ENCODE measurements at places on chromosomes 4 and X. TPM values are rescaled to one million over a fixed set of nuclear protein-coding genes. Genes with fewer than 3 reads are reported as not detected.

COX7B2 gene
- not detected for total RNA-seq

FANCB gene
- total RNA-seq, result 1.9 TPM

SHROOM3 gene
- 25.7 TPM for total RNA-seq

PLXNB3 gene
- total RNA-seq, result 13.5 TPM

DNA sequence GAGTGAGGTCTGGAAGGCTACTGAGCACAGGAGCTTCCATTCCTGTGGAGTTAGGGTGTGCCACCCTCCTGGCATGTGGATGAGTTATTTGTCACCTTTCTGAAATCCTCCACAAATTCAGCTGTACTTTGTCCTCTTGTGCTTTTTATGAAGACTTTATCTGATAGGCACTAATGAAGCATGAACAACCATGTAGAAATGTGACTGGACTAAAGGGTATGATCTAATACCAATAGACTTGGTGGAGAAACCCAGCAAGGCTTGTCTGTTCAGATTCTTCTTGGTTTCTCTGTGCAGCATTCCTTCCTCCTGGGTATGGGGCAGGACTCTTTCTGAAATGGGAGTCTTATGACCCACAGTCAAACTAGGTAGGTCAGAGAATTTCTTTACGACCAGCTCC, 9.6 kb downstream of the NBDY start:
- H3K4me1 ChIP-seq, result no peaks in the 10 kb centered on the region
- no peak overlapping the region for H3K4me3 ChIP-seq
- no peak overlapping the region for H3K27ac ChIP-seq
- H3K27me3 ChIP-seq, result no peaks in the 10 kb centered on the region

DNA sequence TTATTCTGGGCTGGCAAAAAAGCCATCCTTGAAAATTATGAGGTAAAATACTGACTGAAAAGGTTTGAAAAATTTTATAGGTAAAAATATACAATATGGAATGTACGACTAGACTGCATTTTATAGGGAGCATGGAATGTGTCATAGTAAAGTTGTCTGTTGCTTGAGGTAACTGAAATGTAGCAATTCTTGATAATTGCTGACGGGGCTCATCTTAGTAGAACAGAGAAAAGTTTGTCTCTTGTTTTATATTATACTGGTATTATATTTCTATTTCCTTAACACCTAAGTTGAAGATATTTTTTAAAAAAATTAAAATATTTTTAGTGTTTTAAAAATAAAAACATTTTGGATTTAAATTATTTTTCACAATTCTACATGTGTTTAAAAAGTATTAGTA, 11.0 kb downstream of the GRIA2 start:
- DNase-seq, result no peak
- peaks cover 3% of the 10 kb centered on the region for H3K27me3 ChIP-seq
- no peaks in the 10 kb centered on the region for H3K36me3 ChIP-seq
- H3K4me1 ChIP-seq, result no peaks in the 10 kb centered on the region

GRCh38 chr4:25915353-25915705, 1.3 kb downstream of the SMIM20 start:
- no peaks in the 10 kb centered on the region for H3K36me3 ChIP-seq
- peaks cover 23% of the 10 kb centered on the region for H3K4me1 ChIP-seq
- no peak for DNase-seq
- H3K27ac ChIP-seq, result no peak overlapping the region
- H3K27me3 ChIP-seq, result no peaks in the 10 kb centered on the region

- no peaks in the 10 kb centered on the region for H3K36me3 ChIP-seq
- no peak overlapping the region for H3K27ac ChIP-seq
- H3K4me1 ChIP-seq, result no peaks in the 10 kb centered on the region
- H3K27me3 ChIP-seq, result no peaks in the 10 kb centered on the region
- DNase-seq, result no peak
These were observed 842.2 kb downstream of the STIM2 start for GRCh38 chr4:27702730-27703431.

- DNase-seq, result no peak
- no peaks in the 10 kb centered on the region for H3K4me1 ChIP-seq
- no peak overlapping the region for H3K27ac ChIP-seq
- H3K27me3 ChIP-seq, result no peaks in the 10 kb centered on the region
- H3K4me3 ChIP-seq, result no peak overlapping the region
- H3K36me3 ChIP-seq, result no peaks in the 10 kb centered on the region
These were observed 294.2 kb upstream of the FTHL17 start for GRCh38 chrX:31366041-31366440.

GRCh38 chr4:137609718-137610430, 77.6 kb upstream of the PCDH18 start:
- no peak for DNase-seq
- peak overlapping the region; percentile 5 for H3K4me3 ChIP-seq
- no peaks in the 10 kb centered on the region for H3K36me3 ChIP-seq
- no peaks in the 10 kb centered on the region for H3K4me1 ChIP-seq
- no peaks in the 10 kb centered on the region for H3K27me3 ChIP-seq
- H3K27ac ChIP-seq, result peak overlapping the region; percentile 15

All from suprapubic skin (tissue), 4 donors.